Mesothelial cell of epicardium (in vitro differentiated cells): ENCODE measurements at places on chromosomes 1 and 21.

DNA sequence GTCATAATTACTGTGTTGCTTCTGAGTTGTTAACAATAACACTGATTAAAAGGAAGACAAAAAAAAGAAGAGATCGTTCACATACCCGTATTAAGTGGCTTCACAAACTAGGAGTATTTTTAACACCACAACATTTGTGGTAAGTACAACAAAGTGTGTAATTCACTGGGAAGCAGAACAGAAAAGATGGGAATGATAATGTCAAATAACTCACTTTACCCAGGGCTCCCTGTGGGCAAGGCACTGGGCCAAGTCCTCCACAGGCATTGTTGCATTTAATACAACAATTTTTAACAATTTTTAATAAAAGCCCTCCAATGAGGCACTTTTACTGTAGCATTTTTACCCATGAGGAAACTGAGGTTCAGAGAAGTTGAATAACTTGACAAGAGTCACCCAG lies 385.0 kb upstream of the ST6GALNAC5 start:
- peaks cover 26% of the 10 kb centered on the region for H3K36me3 ChIP-seq
- DNase-seq: no peak

GRCh38 chr1:114149211-114149610 lies 4.5 kb downstream of the SYT6 start:
- no peak overlapping the region for H3K4me3 ChIP-seq
- no peak for DNase-seq
- H3K27me3 ChIP-seq: peaks cover 86% of the 10 kb centered on the region
- no peak overlapping the region for H3K27ac ChIP-seq
- no peaks in the 10 kb centered on the region for H3K36me3 ChIP-seq

DNA sequence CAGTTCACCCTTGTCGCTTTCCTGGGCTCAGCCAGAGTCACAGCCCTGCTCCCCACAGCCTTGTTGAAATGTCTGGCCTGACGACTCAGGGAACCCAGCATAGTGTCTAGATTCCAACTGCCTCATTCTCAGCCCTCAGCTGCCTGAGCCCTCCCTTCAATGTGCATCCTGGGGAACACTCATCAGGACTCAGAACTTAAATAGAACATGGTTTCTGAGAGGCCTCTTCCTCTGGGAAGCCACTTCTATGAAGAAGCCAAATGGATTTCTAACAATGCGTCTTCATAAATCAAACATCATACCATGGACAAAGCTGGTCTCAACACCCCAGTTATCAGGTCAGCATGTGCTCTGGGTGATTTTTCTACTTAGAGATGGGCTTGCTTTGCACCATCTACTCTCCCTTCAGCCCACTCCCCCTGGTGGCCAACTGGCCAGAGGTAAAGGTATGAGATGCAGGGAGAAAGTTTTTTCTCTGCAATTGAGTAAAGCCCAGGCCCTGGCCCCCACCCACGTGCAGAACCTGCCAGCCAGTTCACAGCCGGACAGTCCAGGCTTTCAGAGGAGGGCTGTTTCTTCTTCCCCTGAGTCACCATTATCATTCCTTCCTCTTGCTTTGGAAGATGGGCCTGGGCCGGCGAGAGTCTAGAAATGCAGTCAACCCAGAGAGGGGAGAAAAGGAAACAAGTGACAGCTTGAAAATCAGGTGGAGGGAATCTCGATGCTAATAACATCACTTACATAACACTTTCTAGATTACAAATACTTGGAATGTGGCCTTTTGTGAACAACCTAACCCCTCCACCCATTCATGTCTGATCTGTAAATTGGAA lies 32.1 kb downstream of the CD244 start:
- no peaks in the 10 kb centered on the region for H3K27me3 ChIP-seq
- DNase-seq: peak; percentile 84
- no peaks in the 10 kb centered on the region for H3K36me3 ChIP-seq
- H3K4me1 ChIP-seq: peaks cover 10% of the 10 kb centered on the region
- H3K4me3 ChIP-seq: no peak overlapping the region
- no peak overlapping the region for H3K27ac ChIP-seq

- H3K27me3 ChIP-seq: no peaks in the 10 kb centered on the region
- no peak overlapping the region for H3K27ac ChIP-seq
- DNase-seq: no peak
- H3K36me3 ChIP-seq: peaks cover 6% of the 10 kb centered on the region
- no peak overlapping the region for H3K4me3 ChIP-seq
Measured at GRCh38 chr1:178189814-178190213, 95.9 kb downstream of the RASAL2 start.

DNA sequence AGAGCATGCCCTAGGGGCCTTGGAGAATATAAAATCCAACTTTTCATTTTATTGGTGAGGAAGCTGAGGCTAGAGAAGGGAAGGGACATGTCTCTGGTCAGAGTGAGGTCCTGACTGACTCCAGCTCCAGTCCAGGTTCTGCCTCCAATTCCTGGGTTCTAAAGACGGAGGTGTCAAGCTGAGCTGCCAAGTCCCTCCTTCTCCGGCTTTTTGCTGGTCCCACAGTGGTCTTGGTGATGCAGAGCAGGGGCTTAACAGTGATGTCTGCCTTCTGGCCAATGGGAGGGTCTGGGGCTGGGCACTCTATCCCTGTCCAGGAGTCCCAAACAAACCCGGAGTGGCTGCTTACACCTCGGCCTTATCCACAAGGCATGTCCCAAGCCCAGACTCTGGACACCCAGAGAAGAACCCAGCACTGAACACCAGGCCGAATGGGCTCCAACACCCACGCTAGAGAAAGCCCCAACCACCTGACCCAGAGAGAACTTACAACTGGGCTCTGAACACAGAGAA lies 104.8 kb downstream of the EBNA1BP2 start:
- no peaks in the 10 kb centered on the region for H3K36me3 ChIP-seq
- no peak overlapping the region for H3K4me3 ChIP-seq
- H3K4me1 ChIP-seq: peaks cover 48% of the 10 kb centered on the region
- no peak for DNase-seq
- no peaks in the 10 kb centered on the region for H3K27me3 ChIP-seq

GRCh38 chr1:87154384-87154783 lies 174.3 kb upstream of the LMO4 start:
- H3K4me1 ChIP-seq: peaks cover 34% of the 10 kb centered on the region
- no peak overlapping the region for H3K4me3 ChIP-seq
- no peaks in the 10 kb centered on the region for H3K36me3 ChIP-seq
- H3K27me3 ChIP-seq: peaks cover 39% of the 10 kb centered on the region

DNA sequence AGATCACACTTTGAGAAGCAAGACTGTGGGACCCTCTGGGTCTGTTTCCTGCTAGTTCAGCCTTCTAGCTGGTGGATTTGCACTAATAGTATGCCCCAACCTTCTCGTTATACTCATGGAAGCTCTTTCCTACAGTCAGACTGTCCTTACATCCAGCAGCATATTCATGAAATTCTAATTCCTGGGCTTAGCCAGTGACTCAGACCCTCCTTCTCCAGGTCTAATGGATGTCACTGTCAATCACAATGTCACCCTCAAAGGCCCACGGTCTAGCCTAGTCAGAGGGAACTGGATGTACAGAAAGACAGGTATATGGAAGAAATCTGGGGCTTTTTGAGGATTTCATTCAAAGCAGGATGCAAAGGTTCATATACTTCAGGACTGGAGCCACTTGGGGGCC lies 72.4 kb downstream of the KCNJ15 start:
- H3K4me3 ChIP-seq: no peak overlapping the region
- no peak for DNase-seq
- no peaks in the 10 kb centered on the region for H3K36me3 ChIP-seq
- peaks cover 11% of the 10 kb centered on the region for H3K4me1 ChIP-seq
- H3K27ac ChIP-seq: no peak overlapping the region

GRCh38 chr1:64909031-64909430 lies 57.3 kb downstream of the JAK1 start:
- no peaks in the 10 kb centered on the region for H3K36me3 ChIP-seq
- no peak overlapping the region for H3K27ac ChIP-seq
- peaks cover 8% of the 10 kb centered on the region for H3K4me1 ChIP-seq
- no peaks in the 10 kb centered on the region for H3K27me3 ChIP-seq

DNA sequence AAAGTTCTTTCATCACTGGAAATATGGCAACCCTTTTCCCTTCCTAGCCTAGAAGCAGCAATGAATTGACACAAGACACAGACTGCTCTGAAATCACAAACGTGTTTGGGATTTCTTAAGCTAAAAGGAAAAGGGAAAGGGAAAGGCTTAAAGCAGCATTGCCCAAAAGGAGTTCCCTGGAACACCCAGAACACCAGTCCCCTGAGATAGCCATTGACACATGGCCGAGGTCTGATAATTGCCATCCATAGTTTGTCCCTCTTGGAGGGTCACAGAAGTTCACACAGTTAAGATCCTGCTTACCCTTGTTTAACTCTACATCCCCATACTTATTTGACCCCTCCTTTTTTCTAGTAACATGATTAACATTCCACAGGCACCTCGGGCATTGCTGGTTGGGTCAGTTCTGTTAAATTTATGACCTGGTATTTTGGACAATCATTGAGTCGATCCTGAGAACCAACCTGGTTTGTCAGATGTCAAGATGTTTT lies 72.9 kb downstream of the ZNF281 start:
- no peaks in the 10 kb centered on the region for H3K36me3 ChIP-seq
- no peaks in the 10 kb centered on the region for H3K27me3 ChIP-seq
- peak overlapping the region; percentile 40 for H3K27ac ChIP-seq
- peaks cover 19% of the 10 kb centered on the region for H3K4me1 ChIP-seq

GRCh38 chr1:8431019-8431418 lies 113.1 kb downstream of the SLC45A1 start:
- no peak overlapping the region for H3K4me3 ChIP-seq
- no peak overlapping the region for H3K27ac ChIP-seq
- H3K4me1 ChIP-seq: peaks cover 6% of the 10 kb centered on the region
- H3K27me3 ChIP-seq: no peaks in the 10 kb centered on the region
- DNase-seq: no peak
- H3K36me3 ChIP-seq: no peaks in the 10 kb centered on the region

DNA sequence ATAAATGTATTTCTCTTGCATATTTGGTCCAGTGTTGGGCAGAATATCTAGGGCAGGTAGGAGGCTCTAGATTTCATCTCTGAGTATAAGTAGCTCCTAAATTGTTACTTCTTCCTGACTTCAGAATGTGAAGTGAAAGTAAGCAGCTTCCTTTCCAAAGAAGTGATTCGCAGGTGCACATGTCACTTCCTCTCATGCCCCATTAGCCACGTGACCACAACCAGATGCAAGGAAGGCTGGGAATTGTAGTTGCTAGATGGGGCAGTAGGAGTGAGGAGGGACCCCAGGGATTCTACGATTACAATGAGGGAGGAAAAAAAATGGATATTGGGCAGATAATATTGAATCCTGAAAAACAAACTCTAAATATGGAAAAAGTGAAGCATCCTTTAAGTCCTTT lies 113.2 kb upstream of the CYYR1 start:
- no peak for DNase-seq
- H3K4me3 ChIP-seq: no peak overlapping the region
- no peaks in the 10 kb centered on the region for H3K36me3 ChIP-seq

DNA sequence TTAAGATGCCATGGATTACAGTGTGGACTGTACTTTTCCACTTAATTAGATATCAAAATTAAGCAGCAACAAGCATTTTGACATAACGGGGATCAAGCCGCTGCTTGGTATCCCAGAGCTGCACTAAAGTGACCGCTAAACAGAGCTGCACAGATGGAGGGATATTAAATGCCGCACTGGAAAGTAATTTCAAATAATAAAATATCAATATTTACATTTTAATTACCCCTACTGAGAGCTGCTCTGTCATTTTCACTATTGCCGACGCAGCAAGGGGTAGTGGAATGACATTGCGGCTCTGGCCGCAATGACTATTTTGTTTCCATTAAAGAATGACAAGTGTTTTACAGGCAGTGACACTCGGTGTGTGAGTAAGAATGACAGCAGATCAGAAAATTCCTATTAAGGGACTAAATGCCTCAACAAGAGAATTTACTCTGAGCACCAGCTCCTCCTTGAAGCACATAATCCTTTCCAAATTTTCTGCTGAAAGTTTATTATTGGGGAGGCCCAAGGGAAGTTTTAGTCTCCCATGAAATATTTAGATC lies 109.1 kb upstream of the USH2A start:
- H3K27me3 ChIP-seq: no peaks in the 10 kb centered on the region
- H3K36me3 ChIP-seq: peaks cover 4% of the 10 kb centered on the region
- no peak overlapping the region for H3K27ac ChIP-seq
- H3K4me3 ChIP-seq: no peak overlapping the region
- H3K4me1 ChIP-seq: peaks cover 56% of the 10 kb centered on the region

DNA sequence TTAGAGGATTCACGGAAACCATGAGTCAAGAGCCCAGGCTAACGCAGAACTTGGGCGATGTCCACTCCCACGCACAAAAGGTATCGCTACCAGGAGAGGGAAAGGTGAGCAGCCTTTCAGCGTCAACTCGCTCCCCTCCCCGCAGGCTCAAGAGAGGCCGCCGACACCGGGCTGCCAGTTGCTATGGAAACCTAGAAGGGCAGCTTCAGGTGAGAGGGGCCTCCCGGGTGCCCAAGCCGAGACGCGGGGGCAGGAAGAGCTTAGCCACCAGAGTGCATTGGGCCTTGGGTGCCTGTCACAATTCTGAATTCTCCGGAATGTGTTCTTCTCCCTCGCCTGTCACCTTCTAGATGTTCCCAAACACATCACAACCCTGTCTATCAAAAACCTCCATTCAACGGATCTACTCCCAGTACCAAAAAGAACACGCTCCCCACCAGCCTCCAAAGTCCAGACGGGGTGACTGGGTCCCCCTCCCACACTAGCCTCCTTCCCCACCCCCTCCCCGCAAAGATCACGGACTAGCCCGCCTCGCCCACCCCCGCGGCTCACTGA lies 694 bp downstream of the MEAF6 start:
- peak overlapping the region; percentile 94 for H3K27ac ChIP-seq
- peaks cover 6% of the 10 kb centered on the region for H3K36me3 ChIP-seq
- peaks cover 17% of the 10 kb centered on the region for H3K4me1 ChIP-seq
- peak; percentile 23 for DNase-seq

GRCh38 chr1:147824001-147824400 lies 63.6 kb upstream of the GJA5 start:
- no peak for DNase-seq
- H3K27me3 ChIP-seq: no peaks in the 10 kb centered on the region
- H3K27ac ChIP-seq: no peak overlapping the region
- H3K4me3 ChIP-seq: no peak overlapping the region

GRCh38 chr1:34398916-34399275 lies 222.2 kb downstream of the C1orf94 start:
- no peak overlapping the region for H3K4me3 ChIP-seq
- peaks cover 6% of the 10 kb centered on the region for H3K27me3 ChIP-seq
- no peak for DNase-seq
- no peaks in the 10 kb centered on the region for H3K4me1 ChIP-seq
- no peak overlapping the region for H3K27ac ChIP-seq

- H3K27me3 ChIP-seq: no peaks in the 10 kb centered on the region
- no peak overlapping the region for H3K27ac ChIP-seq
- no peak overlapping the region for H3K4me3 ChIP-seq
- H3K36me3 ChIP-seq: no peaks in the 10 kb centered on the region
- DNase-seq: no peak
Measured at GRCh38 chr1:117544509-117545109, 61.2 kb upstream of the TENT5C start.

DNA sequence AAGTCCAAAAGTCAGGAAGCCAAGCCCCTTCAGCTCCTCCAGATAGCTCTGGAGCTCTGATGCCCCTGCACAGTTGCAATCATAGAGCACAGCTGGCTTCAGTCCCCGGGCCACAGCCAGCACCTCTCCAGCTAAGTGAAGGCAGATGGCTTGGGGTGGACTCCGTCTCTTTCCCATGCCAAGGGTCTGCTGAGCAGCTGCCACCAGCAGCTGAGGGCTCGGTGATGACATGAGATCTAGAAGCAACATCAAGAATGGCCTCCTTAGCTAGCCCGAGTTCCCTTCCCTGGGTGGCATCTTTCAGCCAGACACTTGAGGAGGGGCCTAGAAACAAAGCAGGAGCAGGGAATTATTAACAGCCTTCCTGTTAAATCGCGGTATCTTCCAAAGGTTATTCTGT lies 973 bp downstream of the C1orf74 start:
- H3K4me3 ChIP-seq: peak overlapping the region; percentile 90
- H3K36me3 ChIP-seq: peaks cover 27% of the 10 kb centered on the region
- DNase-seq: no peak
- H3K27me3 ChIP-seq: peaks cover 13% of the 10 kb centered on the region
- peak overlapping the region; percentile 98 for H3K27ac ChIP-seq
